ENCODE measurements at places on chromosomes 3 and 15.

DNA sequence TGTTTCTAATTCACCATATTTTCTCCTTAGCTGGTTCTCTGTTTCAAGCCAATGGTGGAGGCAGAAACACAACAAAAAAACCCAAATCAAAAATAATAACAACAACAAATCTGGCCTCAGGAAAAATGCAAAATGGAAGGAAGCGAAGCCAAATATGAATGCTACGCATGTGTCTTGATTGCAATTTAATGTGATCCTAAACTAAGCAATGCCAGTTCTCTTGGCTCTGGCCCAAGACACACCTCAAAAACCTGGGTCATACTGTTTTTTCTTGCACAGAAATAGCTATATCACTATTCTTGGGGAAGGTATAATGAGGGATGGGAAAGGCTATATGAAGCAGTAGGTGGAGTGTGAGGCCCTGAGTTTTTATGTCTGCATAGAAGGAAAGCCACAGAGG, 724.7 kb downstream of the AGBL1 start:
- no peak for DNase-seq

GRCh38 chr15:62625429-62626033, 417.0 kb upstream of the TPM1 start:
- no peak for DNase-seq

GRCh38 chr3:152048831-152049230, 175.4 kb downstream of the SUCNR1 start:
- no peak for DNase-seq

DNA sequence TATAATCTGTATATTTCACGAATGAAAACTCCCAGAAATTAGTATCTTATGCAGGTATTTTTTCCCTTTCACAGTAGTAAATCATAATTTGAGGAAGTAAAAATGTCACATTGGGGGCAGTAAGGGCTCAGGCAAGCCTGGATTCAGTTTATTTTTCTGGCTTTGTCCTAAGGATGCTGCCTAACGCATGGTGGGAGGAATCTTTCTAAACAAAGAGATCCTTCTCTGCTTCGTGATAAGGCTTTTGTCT, 35.7 kb downstream of the DNASE1L3 start:
- no peak for DNase-seq

GRCh38 chr3:170982733-170983132, 43.8 kb downstream of the SLC2A2 start:
- no peak for DNase-seq

DNA sequence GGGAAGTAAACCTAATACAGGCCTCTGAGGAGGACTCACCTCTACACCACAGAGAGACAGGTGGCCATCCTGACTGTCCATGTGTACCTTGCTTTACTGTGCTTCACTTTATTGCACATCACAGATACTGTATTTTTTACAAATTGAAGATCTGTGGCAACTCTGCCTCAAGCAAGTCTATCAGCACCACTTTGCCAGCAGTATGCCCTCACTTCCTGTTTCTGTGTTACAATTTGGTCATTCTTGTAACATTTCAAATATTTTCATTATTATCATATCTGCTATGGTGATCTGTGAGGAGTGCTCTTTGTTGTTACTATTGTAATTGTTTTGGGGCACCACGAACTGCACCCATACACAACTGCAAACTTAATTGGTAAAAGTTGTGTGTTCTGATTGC, 78.0 kb downstream of the BBX start:
- no peak for DNase-seq

GRCh38 chr3:36707623-36708409, 56.5 kb downstream of the DCLK3 start:
- no peak for DNase-seq

DNA sequence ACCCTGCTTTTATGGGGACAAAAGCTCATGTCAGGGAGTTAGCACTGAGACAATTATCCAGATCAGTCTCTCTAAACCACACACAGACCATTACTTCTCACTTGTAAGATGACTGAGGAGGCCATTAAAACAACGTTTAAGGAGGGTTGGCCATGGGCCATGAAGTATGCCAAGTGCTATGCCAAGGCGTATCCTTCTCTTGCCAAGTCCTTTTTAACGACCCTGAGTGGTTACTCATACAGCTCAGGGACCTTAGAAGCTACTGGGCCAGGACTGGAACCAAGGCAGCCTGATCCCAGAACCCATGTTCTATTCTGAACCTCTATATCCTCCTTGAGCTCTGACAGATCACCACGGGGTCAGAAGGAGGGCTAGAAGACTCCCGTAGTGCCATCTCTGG, 50.0 kb downstream of the NMNAT3 start:
- DNase-seq = no peak

DNA sequence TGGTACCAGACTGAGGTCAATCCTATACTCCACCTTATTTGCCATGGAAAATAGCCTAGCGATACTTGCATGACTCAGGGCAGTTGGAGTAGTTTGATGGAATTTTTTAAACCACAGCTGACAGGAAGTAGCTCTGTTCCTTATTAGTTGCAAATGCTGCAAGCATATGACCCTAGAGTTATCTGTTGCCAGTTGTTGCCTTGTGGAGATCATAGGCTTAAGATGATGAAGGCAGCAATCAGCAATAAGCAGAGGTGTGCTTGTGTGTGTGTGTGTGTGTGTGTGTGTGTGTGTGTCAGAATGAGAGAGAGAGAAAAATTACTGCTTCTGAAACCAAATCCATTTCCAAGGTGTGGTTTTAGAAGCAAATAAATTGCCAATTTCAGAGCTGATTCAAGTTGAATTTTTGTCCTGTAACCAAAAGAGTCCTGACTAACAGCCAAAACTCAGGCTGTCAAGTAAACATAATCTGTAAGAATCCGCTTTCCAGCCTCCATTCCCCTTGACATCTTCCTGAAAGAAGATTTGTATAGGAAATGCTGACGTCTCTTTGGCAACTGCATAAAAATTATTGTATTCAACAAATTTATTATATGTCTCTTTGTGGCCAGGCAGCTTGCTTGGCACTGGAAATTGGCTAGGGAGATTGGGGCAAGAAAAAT, 141.2 kb downstream of the SERPINI1 start:
- no peak for DNase-seq

- no peak for DNase-seq
Measured at GRCh38 chr15:43330780-43331087, 361 bp upstream of the LCMT2 start.

GRCh38 chr15:76024021-76024768, 12.0 kb upstream of the NRG4 start:
- no peak for DNase-seq

DNA sequence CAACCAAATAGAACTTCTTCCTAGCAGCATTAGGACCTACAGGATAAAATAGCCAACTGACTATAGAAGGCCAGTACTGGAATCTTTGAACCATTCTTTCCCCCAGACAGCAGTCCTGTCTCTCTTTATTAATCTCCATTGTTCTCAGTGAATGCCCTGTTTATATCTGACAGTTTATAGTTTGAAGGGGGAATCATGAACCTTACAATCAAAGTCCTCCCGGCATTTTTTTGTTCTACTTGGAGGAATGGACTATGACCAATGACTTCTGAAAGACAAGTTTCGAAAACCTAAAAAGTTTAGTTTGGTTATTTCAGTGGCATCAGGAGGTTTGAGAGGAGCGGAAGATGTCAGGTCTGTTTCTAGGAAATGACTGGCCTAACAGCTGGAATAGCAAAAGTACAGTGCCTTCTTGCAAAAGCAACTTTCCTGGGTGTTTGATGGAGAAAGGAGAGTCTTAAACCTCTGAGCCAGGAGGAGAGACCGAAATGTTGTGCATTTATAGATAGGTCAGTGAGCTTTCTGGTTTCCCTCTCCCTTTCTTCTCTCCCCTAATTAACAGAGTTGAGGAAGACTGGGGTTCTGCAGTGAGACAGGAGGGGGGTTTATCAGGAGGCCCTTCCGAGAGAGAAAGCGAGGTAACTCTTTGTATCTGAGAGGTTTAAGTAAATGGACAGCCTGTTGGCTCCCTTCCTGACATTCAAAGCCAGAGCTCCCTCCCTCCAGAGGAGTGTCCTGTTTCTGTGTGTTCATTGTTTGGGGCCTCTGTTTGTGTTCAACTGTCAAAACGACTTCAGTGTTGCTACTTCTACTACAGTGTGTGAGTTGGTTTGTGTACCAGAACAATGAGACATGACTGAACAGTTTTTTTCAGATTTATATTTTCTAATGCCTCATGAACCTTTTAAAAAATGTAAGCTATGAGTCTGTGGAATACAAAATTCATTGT, 383.0 kb upstream of the RARB start:
- no peak for DNase-seq

DNA sequence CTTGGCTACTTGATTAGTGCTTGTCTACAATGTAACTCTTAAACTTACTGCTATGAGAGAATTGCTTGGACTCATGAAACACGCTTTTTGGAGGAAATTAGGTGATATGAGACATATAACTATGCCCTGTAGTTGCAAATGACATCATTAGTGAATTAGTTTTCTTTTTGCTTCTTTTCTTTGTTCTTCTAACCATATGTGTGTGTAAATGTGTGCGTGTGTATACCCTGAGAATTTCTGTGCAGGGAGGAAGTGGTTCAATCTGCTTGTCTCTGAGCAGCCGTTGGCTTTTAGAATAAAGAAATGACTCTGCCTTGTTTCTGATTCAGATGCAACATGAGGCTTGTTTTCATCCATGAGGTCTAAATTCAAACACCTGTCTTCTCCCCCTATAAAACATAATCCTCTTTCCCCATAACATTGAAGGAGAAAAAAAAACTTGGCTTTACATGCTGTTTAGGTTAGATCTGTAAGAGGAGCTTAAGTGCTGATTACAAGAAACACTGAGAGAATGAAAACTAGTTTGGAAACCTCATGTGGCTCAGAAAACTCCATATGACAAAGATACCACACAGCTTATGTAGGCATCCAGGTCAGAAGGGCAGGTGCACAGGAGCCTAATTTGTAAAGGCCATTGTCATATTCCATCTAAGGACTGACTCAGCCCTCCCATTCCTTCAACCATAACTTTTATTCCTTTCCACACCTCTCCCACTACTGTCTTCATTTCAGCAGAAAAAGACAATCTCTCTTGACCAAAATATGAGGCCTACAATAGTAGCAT, 30.5 kb upstream of the BLM start:
- DNase-seq = no peak

DNA sequence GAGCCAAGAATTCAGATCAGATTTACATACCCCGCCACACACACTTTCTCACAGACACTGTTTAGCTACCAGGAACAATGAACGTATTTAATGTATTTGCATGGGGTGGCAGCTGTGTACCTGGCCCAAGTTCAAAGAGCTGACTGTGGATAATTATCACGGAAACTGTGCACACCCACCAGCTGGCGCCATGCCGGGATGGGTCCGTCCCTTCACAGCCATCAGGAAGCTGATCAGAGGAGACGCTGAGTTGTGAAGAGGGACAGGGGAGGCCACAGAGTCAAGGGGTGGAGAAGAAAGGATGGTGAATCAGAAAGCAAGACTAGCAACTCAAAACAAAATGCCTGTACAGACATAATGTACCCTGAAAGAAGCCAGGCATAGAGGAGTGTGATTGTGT, 13.1 kb upstream of the PLA2G4D start:
- no peak for DNase-seq

DNA sequence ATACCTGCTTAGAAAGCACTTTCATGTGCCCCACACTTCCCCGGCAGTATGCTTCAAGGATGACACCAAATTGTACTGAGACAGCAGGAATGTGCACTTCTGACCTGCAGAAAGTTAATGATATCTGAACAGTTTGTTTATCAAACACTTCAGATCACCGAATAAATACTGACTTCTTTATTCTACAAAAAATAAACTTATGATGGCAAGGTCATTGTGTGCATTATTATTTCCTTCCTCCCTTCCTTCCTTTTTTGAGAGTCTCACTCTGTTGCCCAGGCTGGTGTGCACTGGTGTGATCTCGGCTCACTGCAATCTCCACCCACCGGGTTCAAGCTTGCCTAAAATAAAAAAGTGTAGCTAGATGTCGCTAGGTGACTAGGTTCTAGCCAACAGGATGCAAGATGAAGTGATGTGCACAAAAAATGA, 80.3 kb downstream of the FAIM start:
- no peak for DNase-seq

GRCh38 chr15:90002428-90002844, 1.3 kb downstream of the ZNF710 start:
- DNase-seq = peak; percentile 42

- DNase-seq = no peak
Measured at GRCh38 chr3:188165596-188165995, 11.6 kb downstream of the LPP start.

DNA sequence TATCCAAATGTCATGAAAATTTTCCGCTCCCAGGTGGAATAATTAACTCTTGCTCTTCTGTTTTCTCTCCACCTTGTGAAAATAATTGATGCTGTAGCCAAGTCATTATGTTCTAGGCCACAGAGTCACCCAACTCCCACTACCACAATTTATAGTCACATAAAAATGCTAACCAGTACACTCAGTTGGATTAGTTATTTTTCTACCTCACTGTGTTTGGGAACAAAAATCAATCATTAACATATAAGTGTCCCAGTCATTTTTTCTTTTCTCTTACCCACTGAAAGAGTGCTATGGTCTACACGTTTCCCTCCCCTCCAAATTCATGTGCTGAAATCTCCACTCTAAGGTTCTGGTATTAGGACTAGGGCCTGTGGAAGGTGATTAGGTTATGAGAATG, 255.6 kb upstream of the LMCD1 start:
- no peak for DNase-seq

DNA sequence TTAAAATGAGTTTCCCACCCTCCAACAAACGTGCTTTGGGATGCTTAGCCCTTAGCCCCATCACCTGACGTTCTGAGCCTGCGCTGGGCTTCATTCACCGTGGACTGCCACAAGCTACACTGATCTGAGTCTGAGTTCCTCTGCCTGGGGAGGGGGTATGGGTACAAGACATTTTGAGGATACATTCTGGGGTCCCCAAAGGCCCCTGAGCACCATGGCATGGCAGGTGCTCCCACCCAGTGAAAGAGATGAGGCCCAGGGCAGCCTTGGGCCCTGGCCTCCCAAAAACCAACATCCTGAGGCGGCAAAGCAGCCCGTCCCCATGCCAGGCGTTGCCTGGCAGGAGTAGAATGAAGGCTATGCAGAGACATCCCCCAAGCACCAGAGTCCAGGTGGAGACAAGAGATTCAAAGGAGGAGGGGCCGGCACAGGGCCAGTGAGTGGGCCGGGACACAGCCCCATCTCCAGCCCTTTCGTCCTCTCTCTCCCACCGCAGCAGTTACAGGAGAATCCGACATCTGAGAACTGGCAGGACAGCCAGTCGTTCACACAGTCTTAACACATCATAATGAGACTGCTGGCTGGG, 74.5 kb downstream of the VGLL4 start:
- DNase-seq = no peak

GRCh38 chr3:63462732-63463131, 184.6 kb downstream of the SYNPR start:
- no peak for DNase-seq

GRCh38 chr3:52202384-52203077, 4.6 kb downstream of the ALAS1 start:
- DNase-seq = no peak

GRCh38 chr3:17179381-17180205, 294.8 kb downstream of the PLCL2 start:
- DNase-seq = no peak

DNA sequence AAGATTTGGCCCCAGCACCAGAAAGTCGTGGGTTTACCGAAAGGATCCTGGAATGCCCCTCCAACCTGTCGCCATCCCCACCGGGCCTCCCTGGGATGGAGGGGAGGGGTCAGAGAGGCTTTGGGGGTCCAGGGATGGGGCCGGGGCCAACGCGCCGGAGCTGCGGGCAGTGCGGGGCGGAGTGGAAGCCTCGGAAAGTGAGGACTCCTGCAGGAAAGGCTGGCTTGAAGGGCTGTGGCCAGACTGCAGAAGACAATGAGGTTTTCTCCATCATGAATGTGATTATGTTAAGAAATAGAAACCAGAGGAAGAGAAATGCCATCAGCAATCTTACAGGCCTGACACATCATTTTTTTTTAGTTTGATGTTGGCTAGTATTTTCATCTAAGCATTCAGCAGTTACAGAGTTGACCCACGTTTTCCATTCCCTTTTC, 738 bp downstream of the YEATS2 start:
- DNase-seq = no peak
